ENCODE measurements at places on chromosomes 7 and 10. TPM values are rescaled to one million over a fixed set of nuclear protein-coding genes. Genes with fewer than 3 reads are reported as not detected.

SUMF2 gene
- total RNA-seq = 96.0 TPM

FAM25G gene
- not detected for total RNA-seq

EFCAB10 gene
- total RNA-seq = 0.38 TPM

- no peaks in the 10 kb centered on the region for H3K36me3 ChIP-seq
- no peaks in the 10 kb centered on the region for H3K27me3 ChIP-seq
- H3K4me3 ChIP-seq = no peak overlapping the region
Observed at GRCh38 chr7:70570029-70570428, 561.9 kb upstream of the GALNT17 start.

GRCh38 chr7:41688012-41688625, 14.8 kb downstream of the INHBA start:
- H3K27ac ChIP-seq = peak overlapping the region; percentile 29
- peaks cover 20% of the 10 kb centered on the region for H3K4me1 ChIP-seq
- H3K4me3 ChIP-seq = no peak overlapping the region
- H3K27me3 ChIP-seq = no peaks in the 10 kb centered on the region
- peaks cover 60% of the 10 kb centered on the region for H3K36me3 ChIP-seq
- DNase-seq = no peak

DNA sequence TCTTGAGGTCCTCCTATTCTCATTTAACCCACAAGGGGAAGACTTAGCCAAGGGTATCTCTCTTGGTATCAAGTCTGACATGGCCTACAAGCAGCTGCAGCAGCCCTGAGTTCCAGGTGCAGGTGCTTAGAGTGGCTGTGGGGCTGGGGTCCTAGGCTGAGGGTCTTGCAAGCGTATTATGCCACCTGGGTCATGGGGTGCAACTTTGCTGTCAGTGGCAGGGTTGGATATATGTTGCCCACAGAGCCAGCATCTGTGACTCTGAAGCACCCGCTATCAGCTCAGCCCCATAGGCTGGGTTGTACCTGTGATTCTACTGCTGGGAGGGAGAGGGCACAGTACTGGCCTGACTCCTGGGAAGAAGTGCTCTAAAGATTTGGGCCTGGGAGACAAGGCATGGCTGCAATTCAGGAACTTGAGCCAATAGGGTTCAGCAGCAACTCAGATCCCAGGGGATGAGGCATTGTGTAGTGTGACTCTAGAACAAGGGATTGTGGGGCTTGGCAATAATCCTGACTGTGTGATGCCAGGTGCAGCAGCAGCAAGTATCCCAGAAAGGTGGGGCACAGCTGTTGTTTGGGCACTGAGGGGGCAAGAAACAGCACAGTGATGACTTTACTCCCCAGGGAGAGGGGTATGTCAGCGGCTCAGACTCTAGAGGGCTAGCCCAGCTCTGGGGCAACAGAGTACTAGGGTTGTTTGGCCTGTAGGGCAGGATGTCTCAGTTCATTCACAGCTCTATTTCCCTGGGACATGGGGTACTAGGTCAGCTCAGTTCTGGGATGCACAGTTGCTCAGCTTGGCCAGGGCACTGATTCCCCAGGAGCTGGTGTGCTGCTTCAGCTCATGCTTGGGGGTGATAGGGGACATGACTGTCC, 41.4 kb downstream of the NEURL1 start:
- no peaks in the 10 kb centered on the region for H3K4me1 ChIP-seq
- DNase-seq = no peak
- H3K36me3 ChIP-seq = no peaks in the 10 kb centered on the region
- H3K27me3 ChIP-seq = peaks cover 40% of the 10 kb centered on the region
- no peak overlapping the region for H3K4me3 ChIP-seq
- H3K27ac ChIP-seq = no peak overlapping the region

GRCh38 chr10:5198386-5198785, 1.7 kb downstream of the AKR1C4 start:
- no peak overlapping the region for H3K27ac ChIP-seq
- H3K27me3 ChIP-seq = no peaks in the 10 kb centered on the region
- DNase-seq = no peak
- H3K4me1 ChIP-seq = no peaks in the 10 kb centered on the region

- no peak for DNase-seq
- no peaks in the 10 kb centered on the region for H3K4me1 ChIP-seq
- no peak overlapping the region for H3K27ac ChIP-seq
- H3K4me3 ChIP-seq = no peak overlapping the region
Observed at GRCh38 chr7:153010416-153010815, 250.9 kb downstream of the ACTR3B start.

DNA sequence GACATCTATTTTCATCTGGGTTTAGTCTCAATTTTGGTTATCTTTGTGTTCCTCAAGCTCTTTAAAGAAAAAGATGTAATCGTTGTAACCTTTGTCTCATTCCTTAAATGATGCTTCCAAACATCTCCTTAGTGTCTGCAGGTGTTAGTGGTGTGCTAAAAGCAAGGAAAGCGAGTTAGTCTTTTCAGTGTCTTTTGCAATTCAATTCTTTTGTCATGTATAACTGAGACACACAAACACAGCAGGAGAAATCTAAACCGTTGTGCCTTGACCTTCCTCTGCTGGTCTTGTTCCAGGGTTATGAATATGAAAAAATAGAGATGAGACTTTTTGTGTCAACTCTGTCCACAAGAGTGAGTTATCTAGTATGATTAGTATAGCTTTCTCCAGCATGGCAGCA, 40.7 kb downstream of the PIK3CG start:
- no peak overlapping the region for H3K27ac ChIP-seq
- no peaks in the 10 kb centered on the region for H3K36me3 ChIP-seq
- H3K4me1 ChIP-seq = no peaks in the 10 kb centered on the region
- no peaks in the 10 kb centered on the region for H3K27me3 ChIP-seq
- H3K4me3 ChIP-seq = no peak overlapping the region
- DNase-seq = no peak

DNA sequence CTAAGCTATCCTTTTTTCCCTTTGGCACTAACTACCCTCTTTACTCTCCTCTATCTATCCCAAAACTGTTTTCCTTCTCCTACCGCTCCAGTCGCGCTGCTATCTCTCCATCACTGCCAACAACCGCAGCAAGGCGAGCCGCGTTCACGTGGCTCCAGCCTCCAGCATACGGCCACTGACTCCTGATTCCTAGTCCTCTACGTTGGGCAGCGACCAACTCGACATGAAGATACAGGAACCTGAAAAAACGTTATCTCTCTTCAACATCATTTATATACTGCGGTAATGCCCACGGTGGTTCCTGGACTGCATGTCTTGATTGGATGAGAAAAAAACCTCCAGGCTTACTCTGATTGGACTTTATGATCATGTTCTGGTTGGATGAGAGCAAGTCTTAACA, 129.5 kb downstream of the ZNF716 start:
- DNase-seq = no peak
- no peak overlapping the region for H3K4me3 ChIP-seq
- H3K36me3 ChIP-seq = no peaks in the 10 kb centered on the region
- H3K4me1 ChIP-seq = no peaks in the 10 kb centered on the region

GRCh38 chr7:7321681-7322080, 139.3 kb downstream of the C1GALT1 start:
- H3K36me3 ChIP-seq = no peaks in the 10 kb centered on the region
- no peak for DNase-seq
- H3K27me3 ChIP-seq = no peaks in the 10 kb centered on the region
- no peak overlapping the region for H3K4me3 ChIP-seq
- no peak overlapping the region for H3K27ac ChIP-seq

DNA sequence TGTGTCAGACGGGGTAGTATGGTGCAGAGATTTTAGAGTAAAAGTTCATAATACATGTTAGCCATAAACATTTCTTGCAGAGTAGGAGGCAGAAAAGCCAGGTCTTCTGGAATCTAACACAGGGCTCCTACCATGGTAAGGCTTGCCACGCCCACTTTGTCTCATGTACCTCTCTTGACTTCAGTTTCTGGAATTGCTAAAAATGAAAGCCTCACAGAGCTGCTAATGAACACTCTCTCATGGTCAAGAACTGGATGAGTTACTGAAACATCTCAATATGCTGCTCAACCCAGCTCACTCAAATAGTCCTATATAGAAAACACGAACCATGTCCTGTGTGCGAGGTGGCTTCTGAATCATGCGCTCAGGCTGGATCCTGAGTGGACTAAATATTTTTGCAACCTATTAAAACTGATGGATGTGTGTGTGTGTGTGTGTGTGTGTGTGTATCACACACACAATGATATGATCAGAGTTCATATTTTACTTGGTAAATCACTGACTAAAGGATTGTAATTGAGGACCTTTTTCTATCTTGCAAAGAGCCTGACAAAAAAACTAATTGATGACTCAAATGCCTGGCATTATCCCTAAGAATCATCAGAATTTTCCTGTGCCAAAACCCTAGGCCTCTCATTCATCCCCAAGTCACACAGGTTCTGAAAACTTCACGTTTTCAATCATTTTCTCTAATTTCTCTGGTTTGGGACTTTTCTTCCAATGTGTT, 1306.6 kb downstream of the XPNPEP1 start:
- H3K4me3 ChIP-seq = no peak overlapping the region
- no peak for DNase-seq
- H3K27me3 ChIP-seq = no peaks in the 10 kb centered on the region
- H3K27ac ChIP-seq = no peak overlapping the region
- no peaks in the 10 kb centered on the region for H3K36me3 ChIP-seq

DNA sequence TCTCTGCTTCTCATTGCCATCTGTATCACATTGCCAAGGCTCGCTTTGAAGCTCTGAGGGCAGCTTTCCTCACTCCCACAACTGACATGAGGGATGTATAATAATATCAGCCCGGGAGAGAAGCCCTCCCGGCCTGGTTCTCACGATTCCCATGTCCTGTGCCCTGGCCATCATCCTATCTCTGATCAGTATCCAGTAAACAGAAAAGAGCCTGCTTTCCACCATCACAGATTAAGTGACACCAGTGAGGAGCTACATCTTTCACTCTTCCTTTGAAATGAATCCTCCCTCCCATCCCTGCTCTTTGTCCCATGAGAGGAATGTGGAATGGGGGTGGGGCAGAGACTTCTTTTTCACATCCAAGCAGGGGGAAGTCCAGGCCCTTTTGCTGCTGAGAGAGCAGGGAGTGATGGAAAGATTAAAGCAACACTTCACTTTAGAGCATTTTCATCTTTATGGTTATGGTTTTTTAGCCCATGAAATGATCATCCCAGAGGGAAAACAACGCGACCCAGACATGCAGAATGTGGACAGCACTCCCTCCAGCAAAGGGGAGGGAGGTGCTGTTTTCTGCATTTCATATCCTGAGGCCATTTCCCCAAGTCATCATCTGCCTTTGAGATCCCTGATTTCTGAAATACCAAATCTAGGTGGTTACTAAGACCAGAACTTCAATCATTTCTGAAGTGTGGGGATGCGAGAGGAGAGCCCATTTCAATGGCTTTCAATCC, 84.6 kb upstream of the LYZL1 start:
- peaks cover 7% of the 10 kb centered on the region for H3K27me3 ChIP-seq
- no peak overlapping the region for H3K4me3 ChIP-seq
- H3K36me3 ChIP-seq = no peaks in the 10 kb centered on the region
- no peak for DNase-seq
- no peaks in the 10 kb centered on the region for H3K4me1 ChIP-seq
